ENCODE measurements at places on chromosomes 2 and 18.

GRCh38 chr2:126703311-126703710 is 47.4 kb downstream of the GYPC start:
- DNase-seq: no peak

GRCh38 chr2:162710287-162710890 is 128.2 kb downstream of the KCNH7 start:
- DNase-seq: no peak

DNA sequence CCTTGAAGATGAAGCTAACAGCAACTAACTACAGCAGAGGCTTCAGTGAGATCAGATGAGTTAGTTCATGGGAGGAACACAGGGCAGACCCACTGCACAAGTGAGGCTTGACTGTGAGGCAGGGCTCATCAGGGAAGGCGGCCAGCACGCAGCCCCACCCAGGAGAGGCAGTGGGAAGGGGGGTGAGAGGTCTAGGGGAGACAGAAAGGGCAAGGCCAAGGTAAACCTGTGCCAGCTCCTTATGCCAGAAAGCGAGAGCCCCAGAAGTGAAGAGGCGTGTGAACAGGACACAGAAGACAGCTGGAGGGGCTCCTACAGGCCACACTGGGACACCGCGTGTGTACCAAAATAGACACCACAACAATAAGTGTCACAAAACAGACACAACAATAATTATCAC is 48.6 kb downstream of the ANO7 start:
- DNase-seq: no peak

DNA sequence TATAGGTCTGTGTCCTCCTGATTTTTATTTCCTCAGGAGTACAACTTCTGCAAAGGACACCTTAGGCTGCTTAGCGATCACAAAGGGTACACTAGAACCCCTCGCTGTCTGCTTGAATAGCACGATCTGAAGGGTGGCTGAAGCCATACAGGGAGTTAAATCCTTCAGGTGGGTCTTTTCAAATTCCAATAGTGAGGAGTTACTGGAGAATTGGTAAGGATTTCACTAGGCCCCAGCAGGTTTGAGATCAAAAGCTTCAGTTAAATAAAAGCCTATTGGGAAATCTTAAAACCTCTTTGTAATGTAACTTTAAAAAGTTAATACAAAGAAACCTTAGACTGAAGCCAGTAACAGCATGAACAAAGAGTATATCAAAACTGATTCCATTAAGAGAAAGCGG is 613.1 kb downstream of the ZEB2 start:
- no peak for DNase-seq

GRCh38 chr2:22485486-22485885 is 899.5 kb upstream of the KLHL29 start:
- DNase-seq: no peak

DNA sequence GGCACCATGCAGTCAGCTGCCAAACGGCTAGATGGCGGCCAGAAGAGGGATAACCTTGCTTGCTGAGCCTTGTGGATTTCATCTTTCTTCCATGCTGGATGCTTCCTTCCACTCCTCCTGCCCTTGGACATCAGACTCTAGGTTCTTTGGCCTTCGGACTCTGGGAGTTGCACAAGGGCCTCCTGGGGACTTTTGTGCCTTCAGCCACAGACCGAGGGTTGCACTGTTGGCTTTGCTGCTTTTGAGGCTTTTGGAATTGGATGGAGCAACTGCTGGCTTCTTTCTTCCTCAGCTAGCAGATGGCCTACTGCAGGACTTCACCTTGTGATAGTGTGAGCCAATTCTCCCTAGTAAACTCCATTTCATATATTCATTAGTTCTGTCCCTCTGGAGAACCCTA is 31.0 kb downstream of the STRADB start:
- DNase-seq: no peak

- no peak for DNase-seq
These were observed 64.6 kb downstream of the KCTD18 start for GRCh38 chr2:200445284-200445683.

DNA sequence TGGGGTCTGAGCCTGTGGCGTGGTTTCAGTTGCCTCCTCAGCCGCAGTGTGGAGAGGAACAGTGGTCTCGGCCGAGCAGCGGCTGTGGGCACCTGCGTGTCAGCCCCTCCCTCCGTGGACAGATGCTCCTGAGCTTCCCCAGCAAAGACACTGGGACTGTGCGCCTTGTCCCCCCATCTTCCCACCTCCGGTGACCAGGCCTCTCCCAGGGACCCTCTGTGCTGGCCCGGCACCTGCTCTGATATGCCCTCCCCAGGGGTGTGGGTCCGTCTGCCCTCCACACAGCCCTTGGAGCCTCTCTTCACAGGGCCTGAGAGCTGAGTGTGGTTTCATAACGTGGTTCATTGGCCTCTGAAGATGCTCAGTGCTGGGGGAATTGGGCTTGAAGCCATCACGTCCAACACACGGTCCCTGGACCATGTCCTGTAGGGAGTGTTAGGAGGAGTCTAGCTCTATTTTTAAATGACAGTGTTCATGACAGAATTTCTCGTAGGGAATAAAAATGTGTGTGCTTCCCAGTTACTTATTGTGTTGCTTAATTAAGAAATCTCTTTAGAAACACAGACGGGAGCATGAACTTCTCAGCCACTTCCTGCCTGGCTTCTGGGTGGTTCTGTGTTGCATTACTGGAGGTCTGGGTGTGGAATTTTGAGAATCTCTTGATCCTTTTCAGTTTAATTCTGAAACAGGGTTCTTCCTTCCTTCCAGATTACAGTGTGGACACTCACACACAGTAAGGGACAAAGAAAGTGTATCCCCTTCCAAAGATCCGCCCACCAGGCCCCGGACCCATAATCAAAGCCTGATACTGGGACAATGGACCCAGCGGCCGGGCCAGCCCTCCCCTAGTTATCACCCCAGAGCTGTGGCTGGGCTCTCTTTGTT is 110.7 kb downstream of the NFATC1 start:
- DNase-seq: no peak

- no peak for DNase-seq
These were observed 84.2 kb downstream of the SLC4A10 start for GRCh38 chr2:161708350-161708975.

- DNase-seq: no peak
These were observed 12.5 kb downstream of the ZNF407 start for GRCh38 chr18:74610051-74610615.

DNA sequence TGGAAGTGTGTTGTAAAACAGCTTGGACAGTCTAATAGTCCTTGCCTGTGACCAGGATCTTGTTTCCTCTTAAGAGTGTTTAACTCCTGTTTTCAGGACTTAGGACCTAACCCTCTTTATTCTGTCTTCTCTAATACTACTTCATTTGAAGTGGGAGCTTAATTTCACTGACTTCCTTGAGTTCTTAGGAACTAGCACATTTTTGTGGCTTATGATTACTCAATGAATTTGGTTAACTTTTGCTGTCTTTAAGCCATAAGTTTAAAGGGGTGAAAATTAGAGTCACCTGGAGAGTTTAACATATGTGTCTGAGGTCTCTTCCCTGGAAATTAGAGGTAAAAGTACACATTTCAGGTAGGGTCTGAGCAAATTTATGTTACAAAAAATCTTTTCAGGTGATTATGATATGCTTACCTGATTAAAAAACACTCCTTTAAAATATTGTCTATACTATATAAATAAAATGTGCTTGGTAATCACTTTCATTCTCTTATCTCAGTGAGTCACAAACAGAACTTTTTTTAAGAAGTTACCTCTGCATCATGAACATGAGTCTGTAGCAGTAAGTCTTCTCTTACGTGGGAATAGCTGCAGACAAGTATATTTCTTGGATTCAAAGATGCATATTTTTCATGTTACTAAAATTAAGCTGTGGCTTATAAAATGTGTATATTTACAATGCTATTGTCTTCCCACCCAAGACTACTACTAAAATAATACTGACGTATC is 52.7 kb downstream of the ATP9B start:
- no peak for DNase-seq

GRCh38 chr2:12678186-12678585 is 38.5 kb upstream of the TRIB2 start:
- DNase-seq: no peak

- DNase-seq: no peak
These were observed 18.9 kb upstream of the FAM98A start for GRCh38 chr2:33617989-33618388.

DNA sequence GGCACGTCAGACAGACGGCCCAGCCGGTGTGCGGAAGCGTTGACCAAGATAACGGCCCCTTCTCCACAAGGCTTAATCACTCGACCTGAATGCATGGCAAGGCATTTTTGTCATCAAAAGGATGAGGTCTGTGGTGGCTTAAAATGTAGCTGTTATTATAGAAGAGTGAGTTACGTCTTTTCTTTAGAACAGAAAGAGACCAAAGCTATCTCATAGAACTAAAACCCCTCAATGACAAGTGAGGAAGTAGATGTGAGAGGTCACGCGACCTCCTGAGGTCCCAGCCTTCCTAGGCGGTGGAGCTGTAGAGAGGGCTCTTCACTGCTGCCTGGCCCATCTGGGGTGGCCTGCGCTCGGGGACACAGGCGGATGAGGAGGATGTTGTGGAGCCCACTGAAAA is 75.7 kb downstream of the LDLRAD4 start:
- no peak for DNase-seq

GRCh38 chr2:235570256-235570655 is 76.4 kb downstream of the AGAP1 start:
- DNase-seq: no peak

DNA sequence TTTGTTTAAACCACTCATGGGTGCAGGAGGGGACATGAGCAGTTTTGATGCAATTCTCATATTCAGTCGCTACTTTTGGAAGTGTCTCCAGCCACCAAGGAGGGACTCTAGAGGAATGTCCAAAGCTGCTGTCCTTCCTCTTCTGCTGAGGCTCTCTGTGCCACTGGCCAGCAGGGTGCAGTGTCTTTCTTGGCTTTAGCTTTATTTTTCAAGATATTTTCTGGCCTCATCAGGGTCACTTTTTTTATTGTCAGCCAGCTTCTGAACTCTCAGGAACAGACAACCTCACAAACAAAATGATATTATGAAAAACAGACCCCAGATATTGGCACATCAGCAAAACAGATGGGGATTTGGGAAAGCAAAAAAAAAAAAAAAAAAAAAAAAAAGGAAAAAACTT is 289.3 kb upstream of the ZSWIM2 start:
- no peak for DNase-seq

- no peak for DNase-seq
These were observed 152.4 kb upstream of the KCTD1 start for GRCh38 chr18:26700728-26701127.

- DNase-seq: no peak
These were observed 138.3 kb upstream of the TTC39C start for GRCh38 chr18:23875966-23876895.

- DNase-seq: no peak
These were observed 256.1 kb downstream of the PRKCE start for GRCh38 chr2:45907592-45907991.

- no peak for DNase-seq
These were observed 48.9 kb downstream of the DYNC1I2 start for GRCh38 chr2:171735991-171736710.

- no peak for DNase-seq
These were observed 946.5 kb upstream of the FAM98A start for GRCh38 chr2:34545486-34546136.

DNA sequence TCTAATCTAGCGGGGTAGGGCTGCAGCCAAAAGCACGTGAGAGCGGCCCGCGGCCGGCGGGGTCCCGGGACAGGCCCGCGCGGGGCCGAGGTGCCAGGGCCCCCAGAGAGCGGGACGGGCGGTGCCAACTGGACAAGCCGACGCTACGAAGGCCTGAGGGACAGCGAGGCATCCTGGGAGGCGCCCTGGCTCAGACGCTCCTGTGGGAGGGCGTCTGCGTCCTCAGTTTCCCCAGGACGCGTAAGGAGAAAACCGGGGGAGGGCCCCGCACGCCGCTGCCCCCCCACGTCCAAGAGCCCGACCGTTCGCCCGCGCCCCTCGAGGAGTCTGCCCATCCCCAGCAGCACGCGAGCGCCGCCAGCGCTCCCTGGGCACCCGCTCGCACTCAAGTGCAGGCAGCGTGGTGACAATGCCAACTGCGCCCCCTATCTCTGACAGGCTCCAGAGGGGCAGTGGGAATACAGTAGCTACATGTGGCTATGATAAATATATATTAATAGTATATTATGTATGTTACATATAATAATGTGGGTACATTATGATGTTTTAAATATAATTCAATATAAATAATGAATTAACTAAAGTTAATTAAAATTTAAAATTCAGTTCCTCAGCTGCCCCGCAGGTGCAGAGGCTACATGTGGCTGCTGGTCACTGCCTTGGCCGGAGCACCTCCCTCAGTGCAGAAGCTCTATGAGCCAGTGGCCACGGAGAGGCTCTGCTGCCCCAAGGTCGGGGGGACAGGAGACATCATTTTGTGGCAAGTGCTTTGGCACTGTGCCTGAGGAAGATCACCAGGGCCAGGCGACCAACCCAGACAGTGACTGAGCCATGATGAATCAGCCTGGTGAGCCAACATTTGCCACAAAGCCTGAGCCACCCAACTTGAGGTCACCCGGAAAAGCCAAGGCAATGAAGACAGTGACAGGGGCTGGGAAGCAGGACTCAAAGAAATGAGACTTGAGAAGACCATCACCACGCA is 5.5 kb upstream of the SFT2D3 start:
- DNase-seq: no peak

- DNase-seq: no peak
These were observed 4.9 kb upstream of the CHN1 start for GRCh38 chr2:175009917-175010621.

DNA sequence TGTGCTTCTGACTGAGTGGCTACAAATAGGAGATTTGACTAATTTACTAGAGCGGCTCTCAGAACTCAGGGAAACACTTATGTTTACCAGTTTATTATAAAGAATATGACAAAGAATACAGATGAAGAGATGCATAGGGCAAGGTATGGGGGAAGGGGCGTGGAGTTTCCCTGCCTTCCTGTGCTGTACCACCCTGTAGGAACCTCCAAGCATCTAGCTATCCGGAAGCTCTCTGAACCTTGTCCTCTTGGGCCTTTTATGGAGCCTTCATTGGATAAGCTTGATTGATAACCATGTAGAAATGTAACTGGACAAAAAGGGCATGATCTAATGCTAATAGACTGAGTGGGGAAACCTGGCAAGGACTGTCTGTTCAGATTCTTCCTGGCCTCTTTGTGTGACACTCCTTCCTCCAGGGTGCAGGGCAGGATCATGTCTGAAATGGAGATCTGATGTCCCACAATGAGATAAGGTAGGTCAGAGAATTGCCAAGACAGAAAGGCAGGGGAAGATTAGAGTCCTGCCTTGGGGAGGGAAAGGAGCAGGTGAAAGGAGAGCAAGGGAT is 101.8 kb upstream of the NPAS2 start:
- DNase-seq: no peak

- no peak for DNase-seq
These were observed 28.7 kb upstream of the HNMT start for GRCh38 chr2:137935591-137935990.

DNA sequence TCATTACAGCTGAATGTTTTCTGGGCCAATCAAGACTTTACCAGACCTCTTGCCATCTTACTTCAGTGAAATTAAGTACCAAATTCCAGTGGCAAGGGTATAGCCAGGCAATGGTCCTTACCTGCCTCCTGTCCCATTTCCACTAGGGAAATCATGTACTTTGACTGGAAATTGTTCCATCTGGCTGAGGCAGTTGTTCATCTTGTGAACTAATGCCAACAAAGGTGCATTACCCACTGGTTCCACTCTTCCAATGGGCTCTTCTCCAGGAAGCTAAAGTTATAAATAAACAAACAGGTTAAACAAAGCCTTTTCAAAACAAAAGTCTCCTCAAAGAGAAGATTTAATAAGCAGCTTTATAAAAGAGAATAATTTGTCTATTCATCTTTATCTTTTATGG is 80.7 kb upstream of the DNER start:
- DNase-seq: no peak

GRCh38 chr2:223026357-223027110 is 25.5 kb upstream of the KCNE4 start:
- no peak for DNase-seq

Data from stimulated activated CD8-positive, alpha-beta memory T cell treated with anti-CD3 and anti-CD28 coated beads, Interleukin-4, amount 100 ng/mL, for 4 hours (primary cell).